Fibroblast of the aortic adventitia (primary cell): ENCODE measurements at places on chromosomes 11 and 22.

DNA sequence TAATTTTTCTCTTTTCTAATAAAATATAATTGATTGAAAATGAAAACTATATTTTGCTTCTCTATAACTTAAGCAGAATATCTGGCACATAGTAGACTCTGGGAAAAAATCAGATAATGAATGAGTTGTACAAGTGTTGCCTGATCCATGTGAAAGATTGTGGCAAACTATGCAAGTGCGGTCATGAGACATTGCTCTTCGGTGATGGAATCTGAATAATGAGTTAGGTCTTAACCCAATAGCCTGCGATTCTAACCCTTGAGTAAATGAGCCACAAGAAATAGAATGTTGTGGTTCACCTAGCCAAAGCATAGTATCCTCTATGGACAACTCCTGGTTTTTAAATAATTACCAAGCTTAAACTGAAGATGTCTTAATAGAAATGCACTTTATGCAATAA is 333.7 kb upstream of the LUZP2 start:
- no peak for DNase-seq

GRCh38 chr11:65386307-65387140 is at the start of gene FRMD8:
Gene FRMD8, plus strand, starts transcription at chr11:65386637. Its CDS starts 400 bp downstream, at chr11:65387037.
- DNase-seq: peak; percentile 72

GRCh38 chr11:64747961-64748665 is 4.2 kb upstream of the RASGRP2 start:
- peak; percentile 70 for DNase-seq

- no peak for DNase-seq
These were observed 143.3 kb downstream of the WNT7B start for GRCh38 chr22:45833613-45834012.

DNA sequence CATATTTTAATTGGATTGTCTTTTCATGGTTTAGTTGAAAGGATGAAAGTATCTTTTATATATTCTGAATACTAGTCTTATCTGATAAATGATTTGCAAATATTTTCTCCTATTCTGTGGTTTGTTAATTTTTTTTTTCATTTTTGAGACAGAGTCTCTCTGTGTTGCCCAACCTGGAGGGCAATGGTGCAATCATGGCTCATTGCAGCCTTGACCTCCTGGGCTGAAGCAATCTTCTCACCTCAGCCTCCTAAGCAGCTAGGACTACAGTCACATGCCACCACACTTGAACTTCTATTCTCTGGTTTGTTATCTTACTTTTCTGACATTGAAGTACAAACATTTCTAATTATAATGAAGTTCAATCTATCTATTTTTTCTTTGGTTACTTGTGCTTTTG is 30.0 kb upstream of the FAR1 start:
- DNase-seq: no peak

DNA sequence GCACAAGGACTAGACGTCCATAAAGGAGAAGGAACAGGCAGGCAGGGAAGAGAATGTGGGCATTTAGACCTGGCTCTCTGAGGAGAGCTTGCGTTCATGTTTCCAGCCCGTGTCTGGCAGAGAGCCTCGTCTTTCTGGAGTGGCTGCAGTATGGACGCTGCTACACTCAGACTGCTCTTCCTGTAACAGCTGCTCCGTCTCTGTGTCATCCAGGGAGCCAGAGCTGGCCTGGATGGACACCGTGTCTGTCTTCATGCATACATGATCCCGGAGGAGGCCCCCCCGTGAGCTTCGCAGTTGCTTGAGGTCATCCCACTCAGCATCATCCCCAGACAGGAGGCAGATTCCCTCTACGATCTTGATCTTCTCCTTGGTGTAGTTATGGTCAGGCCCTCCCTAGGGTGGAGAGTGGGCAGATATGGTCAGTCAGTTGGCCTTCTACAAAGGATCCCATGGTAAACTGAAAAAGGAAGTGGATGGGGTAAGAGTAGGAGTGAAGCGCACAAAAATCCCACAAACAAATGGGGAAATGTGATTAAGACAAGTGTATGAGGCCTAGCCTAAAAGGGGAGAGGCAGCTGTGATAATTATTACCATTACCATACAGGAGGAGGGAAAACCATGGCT is 13.0 kb upstream of the CKAP5 start:
- no peak for DNase-seq

- no peak for DNase-seq
These were observed 38.0 kb downstream of the CDKN1C start for GRCh38 chr11:2847561-2847960.

GRCh38 chr22:28783786-28784671 is 11.5 kb downstream of the CCDC117 start:
- DNase-seq: no peak

GRCh38 chr11:121443688-121444275 is 8.3 kb upstream of the SORL1 start:
- no peak for DNase-seq

DNA sequence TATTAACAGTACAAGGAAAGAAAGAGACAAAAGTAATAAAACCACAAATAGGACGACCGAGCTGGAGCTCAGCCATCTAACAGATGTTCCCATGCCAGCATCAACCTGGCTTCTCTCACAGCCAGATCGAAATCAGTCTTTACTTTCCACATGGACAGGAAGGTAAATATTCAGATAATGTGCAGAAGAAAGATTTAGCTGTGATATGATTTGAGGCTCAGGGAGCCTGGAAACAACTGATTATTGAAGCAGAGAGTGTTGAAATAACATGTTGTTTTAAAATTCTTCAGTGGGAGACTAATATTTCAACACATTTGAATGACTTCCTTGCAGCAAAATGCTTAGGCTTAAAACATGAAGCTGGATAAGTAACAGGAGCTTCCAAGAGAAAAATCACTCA is 546.8 kb downstream of the ETS1 start:
- peak; percentile 62 for DNase-seq
